Liver (tissue), 10 donors: ENCODE measurements at places on chromosomes 2 and 18. TPM values are rescaled to one million over a fixed set of nuclear protein-coding genes. Genes with fewer than 3 reads are reported as not detected.

- H3K4me1 ChIP-seq: peaks cover 9% of the 10 kb centered on the region
- no peaks in the 10 kb centered on the region for H3K36me3 ChIP-seq
- H3K27ac ChIP-seq: no peak overlapping the region
- H3K27me3 ChIP-seq: no peaks in the 10 kb centered on the region
- no peak for DNase-seq
These were observed 249.7 kb upstream of the PXDN start for GRCh38 chr2:1993711-1994682.

Gene ANKRD29
- total RNA-seq: 0.50 TPM

GRCh38 chr18:73613706-73614340, 533.8 kb downstream of the FBXO15 start:
- H3K27ac ChIP-seq: no peak overlapping the region
- no peaks in the 10 kb centered on the region for H3K36me3 ChIP-seq
- DNase-seq: no peak
- H3K27me3 ChIP-seq: no peaks in the 10 kb centered on the region

- H3K27me3 ChIP-seq: no peaks in the 10 kb centered on the region
- no peak overlapping the region for H3K4me3 ChIP-seq
- H3K4me1 ChIP-seq: peaks cover 11% of the 10 kb centered on the region
- no peaks in the 10 kb centered on the region for H3K36me3 ChIP-seq
These were observed 14.5 kb upstream of the KIF3C start for GRCh38 chr2:25996844-25997243.

DNA sequence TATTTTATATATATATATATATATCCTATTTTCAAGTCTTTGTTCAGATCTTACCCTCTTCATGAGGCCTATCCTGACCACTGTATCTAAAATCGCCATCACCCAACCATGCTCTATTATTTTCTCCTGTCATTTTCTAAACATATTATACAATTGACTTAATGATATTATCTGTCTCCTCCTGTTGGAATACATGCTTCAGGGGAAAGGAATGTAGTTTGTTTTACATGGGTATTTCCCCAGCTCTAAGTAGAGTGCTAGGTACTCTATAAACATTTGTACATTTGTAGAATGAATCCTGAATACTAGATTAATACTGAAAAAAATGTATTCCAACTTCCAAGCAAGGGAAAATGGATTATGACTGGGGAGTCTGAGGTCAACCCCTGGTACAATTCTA, 26.2 kb downstream of the TTC21B start:
- no peaks in the 10 kb centered on the region for H3K27me3 ChIP-seq
- no peaks in the 10 kb centered on the region for H3K4me1 ChIP-seq
- peaks cover 43% of the 10 kb centered on the region for H3K36me3 ChIP-seq
- DNase-seq: no peak

Gene REG3G
- total RNA-seq: not detected

GRCh38 chr2:210456571-210456970, 20.0 kb downstream of the LANCL1 start:
- H3K27ac ChIP-seq: no peak overlapping the region
- H3K4me1 ChIP-seq: no peaks in the 10 kb centered on the region
- DNase-seq: no peak
- peaks cover 3% of the 10 kb centered on the region for H3K36me3 ChIP-seq
- H3K27me3 ChIP-seq: no peaks in the 10 kb centered on the region

GRCh38 chr2:211468877-211469663, 912.7 kb downstream of the CPS1 start:
- H3K4me1 ChIP-seq: no peaks in the 10 kb centered on the region
- H3K27me3 ChIP-seq: no peaks in the 10 kb centered on the region
- no peak overlapping the region for H3K4me3 ChIP-seq
- no peaks in the 10 kb centered on the region for H3K36me3 ChIP-seq

Gene STARD6
- not detected for total RNA-seq
